Activated T-cell treated with anti-CD3 and anti-CD28 coated beads, Interleukin-2, amount 50 U/mL, for 72 hours (primary cell): ENCODE measurements at places on chromosomes 1 and 21.

GRCh38 chr1:70429219-70429618, 18.2 kb downstream of the CTH start:
- no peak for DNase-seq

DNA sequence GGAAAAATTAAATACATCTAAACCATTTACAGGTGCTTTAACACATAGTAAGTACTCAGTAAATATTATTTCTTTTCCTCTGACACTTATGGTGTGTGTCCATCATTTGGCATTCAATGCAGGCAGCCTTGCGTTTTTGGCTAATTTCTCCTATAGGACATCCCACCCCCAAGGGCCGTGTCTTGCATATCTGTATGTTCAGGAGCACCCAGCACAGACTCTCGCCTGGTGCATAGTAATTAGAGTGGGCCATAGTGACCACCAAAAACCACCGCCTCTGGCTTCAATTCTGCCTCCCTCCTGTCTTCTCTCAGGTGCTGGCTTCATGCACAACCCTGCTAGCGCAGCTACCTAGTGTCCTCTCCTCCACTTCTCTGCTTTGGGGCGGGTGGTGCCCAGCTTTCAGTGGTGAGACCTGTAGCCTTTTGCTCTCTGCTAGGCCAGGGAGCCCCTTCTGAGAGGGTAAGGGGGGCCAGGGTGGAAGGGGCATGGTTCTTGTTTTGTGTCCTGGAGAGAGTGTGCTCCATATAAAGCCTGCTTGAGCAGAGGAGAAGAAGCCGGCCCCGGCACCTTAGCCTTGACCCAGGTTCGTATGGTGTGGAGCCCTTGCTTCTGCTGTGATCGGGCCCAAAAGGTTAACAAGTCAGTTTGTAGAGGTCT, 33.4 kb downstream of the BATF3 start:
- no peak for DNase-seq

DNA sequence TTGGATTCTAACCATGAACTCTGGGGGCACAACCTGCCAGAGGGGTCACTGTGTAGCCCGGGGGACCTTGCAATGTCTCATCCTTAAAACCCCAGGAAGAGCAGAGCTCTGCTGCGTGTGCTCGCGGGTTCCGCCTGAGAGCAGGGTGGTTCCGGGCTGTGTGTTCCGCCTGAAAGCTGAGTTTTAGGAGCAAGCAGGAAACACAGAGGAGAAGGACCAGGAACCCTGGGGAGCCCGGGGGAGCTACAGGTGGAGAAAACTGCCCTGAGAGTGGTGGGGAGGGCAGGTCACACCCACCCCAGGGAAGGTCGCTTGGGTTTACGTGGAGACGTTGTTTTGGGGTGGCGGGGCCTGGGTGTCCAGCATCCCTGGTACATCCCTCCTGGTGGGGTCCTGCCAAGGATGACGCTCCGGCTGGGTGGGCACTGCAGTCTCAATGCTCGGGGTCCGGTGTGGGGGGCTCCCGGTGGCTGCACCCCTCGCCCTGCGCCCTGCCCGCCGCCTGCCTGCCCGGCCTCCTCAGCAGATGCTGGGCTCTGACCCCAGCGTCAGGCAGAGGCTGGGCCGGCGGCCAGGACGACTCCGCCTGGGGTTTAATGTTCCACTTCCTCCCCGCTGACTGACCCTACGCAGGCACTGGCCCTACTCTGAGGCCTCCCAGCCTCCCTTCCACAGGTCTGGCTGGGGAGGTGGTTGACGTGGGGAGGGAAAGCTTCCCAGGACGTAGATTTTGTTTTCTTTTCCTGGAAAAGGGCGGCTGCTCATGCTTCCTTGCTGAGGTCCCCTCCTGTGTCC, 17.3 kb upstream of the C1orf159 start:
- DNase-seq = no peak

GRCh38 chr1:68180441-68181164, 51.7 kb downstream of the WLS start:
- no peak for DNase-seq

GRCh38 chr21:46117586-46118315, 19.8 kb downstream of the COL6A2 start:
- DNase-seq = no peak

GRCh38 chr1:18004278-18004677, 103.3 kb upstream of the IGSF21 start:
- DNase-seq = no peak

GRCh38 chr21:35226968-35227744, 178.1 kb upstream of the RUNX1 start:
- peak; percentile 67 for DNase-seq

DNA sequence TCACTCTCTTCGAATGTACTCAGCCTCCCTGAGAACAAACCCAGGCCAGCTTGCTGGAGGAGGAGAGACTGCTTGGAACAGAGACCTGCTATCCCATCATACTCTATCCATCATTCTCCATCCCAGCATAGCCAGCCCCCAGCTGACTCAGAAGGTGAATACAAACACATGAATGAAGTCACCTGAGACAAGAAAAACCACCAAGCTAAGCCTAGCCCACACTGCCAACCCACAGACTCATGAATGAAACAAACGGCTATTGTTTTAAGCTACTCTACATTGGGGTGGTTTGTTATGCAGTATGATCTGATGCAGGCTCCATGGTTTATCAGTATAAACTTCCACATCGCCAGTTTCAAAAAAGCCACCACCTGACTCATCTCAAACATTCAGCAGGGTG, 395.6 kb downstream of the SETD4 start:
- DNase-seq = peak; percentile 26

GRCh38 chr1:69410457-69410850, 157.3 kb upstream of the LRRC7 start:
- DNase-seq = no peak

GRCh38 chr1:197911857-197912696, 5.1 kb upstream of the LHX9 start:
- no peak for DNase-seq

- no peak for DNase-seq
Observed at GRCh38 chr1:226722901-226723656, 16.0 kb downstream of the ITPKB start.

GRCh38 chr1:245822996-245823395, 668.2 kb downstream of the KIF26B start:
- no peak for DNase-seq

DNA sequence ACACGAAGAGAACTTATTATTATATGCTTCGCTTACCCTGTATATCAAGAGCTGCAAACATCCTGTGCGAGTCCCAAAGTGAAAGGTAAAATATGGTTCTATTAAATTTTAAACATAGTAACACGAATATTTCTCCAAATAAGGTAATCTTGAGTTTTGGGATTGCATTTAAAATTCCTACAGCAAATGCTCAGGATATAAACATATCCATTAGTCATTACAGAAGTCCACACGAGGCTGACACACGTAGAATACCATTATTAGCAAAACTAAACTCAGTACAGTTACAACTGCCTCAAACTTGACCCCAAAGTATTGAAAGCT, 282 bp upstream of the LYPLAL1 start:
- no peak for DNase-seq

DNA sequence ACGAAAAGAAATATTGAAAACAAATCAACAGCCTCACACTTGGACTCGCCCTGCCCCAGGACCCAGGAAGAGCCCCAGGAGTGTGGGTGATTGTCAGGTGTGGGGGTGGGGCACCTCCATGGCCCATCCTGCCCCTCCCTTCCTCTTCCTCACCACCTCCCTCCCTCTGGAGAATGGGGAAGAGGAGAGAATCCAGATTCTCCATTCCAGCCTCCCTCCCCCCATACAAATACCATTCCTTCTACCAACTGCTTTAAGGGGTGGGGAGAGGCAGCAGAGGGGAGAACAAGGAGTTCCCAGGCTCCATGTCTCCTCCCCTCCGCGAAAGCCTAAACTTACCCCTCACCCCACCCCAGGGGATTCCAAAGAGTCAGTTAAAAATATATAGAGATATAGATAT, 36.7 kb downstream of the MEF2D start:
- no peak for DNase-seq

DNA sequence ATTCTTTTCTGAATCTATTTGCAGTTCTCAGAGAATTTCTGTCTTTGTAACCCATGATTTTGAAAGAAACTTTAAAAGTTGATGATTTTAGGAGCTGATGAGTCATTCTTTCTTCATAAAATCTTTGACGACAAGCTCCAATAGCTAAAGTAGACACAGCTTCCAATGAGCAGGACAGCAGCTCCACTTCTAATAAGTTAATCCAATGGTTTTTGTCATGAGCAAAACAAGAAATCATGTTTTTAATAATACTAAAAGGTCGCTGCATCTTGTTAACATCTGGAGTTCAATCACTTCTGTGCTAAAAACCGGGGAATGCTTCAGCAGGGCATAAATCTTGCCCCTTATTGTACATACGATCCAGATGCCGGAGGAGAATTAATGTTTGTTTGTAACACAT, 48.9 kb upstream of the GORAB start:
- no peak for DNase-seq

- DNase-seq = no peak
Observed at GRCh38 chr1:22518379-22518778, 44.9 kb upstream of the EPHA8 start.

- peak; percentile 38 for DNase-seq
Observed at GRCh38 chr1:61082311-61083012, at the start of gene NFIA. TSS of gene NFIA (plus strand) at chr1:61082561.

GRCh38 chr21:41816583-41817165, 49.8 kb upstream of the RIPK4 start:
- DNase-seq = peak; percentile 63

DNA sequence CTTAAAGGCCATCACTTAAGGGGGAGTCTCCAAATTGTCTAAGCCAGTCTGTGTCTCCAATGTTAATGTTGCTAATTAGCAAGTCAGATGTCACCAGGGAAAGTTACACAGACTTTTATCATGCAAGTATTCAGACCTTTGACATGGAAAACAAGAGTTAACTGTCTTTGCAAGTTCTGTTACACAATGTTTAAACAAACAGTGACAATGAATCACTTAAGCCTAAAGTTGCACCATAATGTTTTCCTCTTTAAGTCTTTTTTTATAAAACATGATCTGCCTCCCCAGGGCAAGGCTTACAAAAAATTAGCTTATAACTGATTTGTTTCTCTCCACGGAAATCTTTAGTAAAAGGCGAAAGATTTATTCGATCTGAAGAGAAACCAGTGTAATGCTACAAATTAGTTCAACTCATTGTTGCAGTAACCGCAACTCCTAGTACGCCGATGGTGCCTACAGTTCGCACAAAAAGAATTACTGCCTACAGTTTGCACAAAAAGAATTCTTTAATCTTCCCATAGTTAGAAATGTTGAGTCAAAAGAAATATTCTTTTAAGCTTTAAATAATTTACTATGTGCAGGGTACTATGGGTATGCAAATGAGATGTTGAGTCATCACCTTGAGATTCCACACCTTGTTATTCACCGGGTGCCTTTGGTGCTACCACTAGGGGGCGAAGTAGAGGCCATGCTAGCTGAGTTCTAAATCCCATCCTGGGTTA, 45.3 kb downstream of the HHAT start:
- peak; percentile 76 for DNase-seq

DNA sequence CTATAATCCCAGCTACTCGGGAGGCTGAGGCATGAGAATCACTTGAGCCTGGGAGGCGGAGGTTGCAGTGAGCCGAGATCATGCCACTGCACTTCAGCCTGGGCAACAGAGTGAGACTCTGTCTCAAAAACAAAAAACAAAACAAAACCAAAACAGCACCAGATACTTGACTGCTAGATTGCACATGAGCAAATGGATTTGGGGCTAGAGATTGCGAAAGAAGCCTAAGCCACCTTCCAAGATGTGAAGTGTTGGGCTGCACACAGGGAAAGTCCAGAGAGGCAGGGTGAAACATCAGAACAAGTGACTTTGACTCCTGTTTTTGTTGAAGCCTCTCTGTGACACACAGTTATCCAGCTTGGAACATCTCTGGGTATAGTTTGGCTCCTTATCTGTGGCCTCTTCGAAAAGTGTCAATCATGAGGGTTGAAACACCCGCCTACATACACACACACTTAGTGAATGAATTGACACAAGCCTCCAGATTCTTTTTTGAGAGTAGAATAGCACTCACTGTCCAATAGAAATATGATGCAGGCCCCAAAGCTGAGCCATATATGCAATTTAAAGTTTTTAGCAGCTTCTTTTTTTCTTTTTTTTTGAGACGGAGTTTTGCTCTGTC, 34.2 kb upstream of the GPR137B start:
- no peak for DNase-seq

- no peak for DNase-seq
Observed at GRCh38 chr21:32884062-32884461, 112.5 kb upstream of the PAXBP1 start.

- DNase-seq = no peak
Observed at GRCh38 chr1:917076-917459, 6.7 kb upstream of the SAMD11 start.

GRCh38 chr1:231329483-231329882, 8.2 kb downstream of the EXOC8 start:
- DNase-seq = no peak

DNA sequence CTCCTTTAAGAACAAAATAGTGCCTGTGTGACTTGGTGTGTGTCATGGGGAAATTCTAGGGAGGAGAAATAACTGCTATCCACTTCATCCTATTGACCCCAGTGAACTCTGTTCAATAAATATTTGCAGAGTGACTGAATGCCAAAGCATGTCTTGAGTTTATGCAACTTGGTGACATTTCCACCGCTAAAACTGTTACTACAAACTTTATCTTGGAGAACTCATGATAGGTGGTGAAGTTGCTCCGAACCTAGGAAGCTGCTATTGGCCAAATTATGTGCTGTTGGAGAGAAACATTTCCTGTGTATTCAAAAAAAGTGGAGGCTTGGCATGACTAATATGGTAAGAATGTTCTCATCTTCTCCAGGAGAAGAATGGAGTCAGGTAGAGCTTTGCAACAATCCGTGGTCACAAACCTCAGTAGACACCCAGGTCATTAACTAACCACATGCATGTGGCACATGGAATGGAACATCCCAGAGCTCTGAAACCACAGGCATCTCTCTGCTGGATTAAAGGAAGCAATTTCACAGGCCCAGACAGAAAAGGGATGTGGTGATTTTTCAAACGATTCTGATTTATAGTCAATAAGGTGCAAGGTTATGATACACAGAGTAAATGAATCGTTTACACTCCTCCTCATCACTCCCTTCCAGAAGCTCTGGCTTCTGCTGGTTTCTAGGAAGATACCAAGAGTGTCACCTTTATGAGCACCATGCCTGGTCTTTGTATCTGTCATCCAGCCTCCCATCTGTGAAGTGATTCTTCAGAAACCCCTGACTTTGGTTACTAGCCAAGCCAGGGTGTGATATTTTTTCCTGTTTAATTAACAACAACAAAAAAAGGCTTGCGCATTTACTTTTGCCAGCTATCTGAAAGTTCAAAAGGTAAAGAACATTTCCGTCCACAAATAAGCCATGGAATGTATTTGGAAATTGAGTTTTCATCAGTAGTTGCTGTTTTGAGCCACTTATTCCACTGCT, 361.1 kb downstream of the TGFB2 start:
- DNase-seq = no peak

DNA sequence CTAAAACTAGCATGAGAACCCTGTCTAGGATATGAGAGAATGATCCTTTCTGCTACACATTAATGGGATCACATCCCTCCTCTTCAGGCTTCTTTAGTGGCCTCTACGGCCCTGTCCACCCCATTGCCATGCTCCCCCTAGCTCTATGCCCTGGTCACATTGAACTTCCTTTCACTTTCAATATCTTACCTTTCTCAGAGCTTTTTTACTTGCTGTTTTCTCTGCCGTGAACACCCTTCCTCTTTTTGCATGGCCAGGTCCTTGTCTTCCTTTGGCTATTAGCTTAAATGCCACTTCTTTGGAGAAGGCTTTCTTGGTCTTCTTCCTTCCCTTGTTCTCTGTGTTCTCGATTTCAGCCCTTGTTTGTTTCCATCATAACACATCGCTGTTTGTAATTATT, 97.4 kb downstream of the GIPC2 start:
- DNase-seq = no peak
